Stimulated activated naive B cell treated with anti-CD40 and anti-IgM and Interleukin-4, amounts not matched to agents 10 μg/mL and 1 μg/mL and 100 μg/mL, for 72 hours (primary cell): ENCODE measurements at places on chromosomes 6 and 20.
A peak's percentile ranks its signal among the peaks of the same experiment; 100 is the strongest.

DNA sequence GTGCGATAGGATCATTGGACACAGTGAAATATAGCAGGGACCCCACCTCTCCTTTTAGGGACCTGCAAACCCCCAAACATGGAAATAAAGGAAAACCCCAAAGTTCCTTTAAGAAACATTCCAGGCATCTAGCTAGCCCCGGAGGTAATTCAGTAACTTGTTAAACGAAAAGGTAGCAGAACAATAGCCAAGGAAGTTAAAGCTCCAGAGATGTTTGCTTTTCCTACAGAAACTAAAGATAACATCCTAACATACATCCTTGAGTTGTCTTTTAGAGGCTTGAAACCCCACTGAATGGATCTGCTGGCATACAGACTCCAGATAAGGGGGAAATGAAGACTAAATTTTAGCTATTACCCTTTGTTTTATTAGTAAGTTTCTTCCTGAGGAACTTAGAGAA is 51.0 kb downstream of the FAM184A start:
- DNase-seq = no peak

GRCh38 chr6:87210979-87211378 is 55.6 kb downstream of the ZNF292 start:
- peak; percentile 34 for DNase-seq

DNA sequence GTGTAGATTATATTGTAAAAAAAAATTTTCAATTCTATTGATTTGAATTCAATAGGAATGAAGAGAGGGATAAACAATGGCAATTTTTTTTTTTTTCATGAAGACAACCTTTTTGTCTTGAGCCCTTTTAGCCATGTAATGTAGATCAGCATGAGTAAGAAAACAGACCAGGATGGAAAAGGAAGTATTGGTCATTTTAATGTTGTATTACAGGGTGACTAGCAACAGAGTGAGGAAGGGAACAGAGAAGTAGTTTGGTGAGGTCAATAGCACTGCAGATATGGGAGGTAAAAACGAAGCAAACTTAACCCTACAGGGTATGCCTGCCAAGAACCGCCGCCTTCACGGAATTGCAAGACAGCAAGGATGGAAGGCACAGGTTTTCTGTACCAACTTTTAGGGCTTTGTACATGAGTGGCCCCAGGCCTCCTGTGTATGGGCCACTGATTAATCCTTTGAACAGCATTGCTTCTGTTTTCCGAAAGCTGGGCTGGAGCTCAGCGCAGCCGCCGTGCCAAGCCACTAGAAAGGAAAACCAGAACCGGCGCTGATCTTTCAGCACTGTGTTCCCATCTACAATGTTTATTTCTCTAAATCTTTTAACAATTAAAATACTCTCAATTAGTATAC is 383.7 kb downstream of the CENPW start:
- DNase-seq = no peak

GRCh38 chr20:31851240-31851955 is 6.0 kb upstream of the FOXS1 start:
- DNase-seq = no peak

DNA sequence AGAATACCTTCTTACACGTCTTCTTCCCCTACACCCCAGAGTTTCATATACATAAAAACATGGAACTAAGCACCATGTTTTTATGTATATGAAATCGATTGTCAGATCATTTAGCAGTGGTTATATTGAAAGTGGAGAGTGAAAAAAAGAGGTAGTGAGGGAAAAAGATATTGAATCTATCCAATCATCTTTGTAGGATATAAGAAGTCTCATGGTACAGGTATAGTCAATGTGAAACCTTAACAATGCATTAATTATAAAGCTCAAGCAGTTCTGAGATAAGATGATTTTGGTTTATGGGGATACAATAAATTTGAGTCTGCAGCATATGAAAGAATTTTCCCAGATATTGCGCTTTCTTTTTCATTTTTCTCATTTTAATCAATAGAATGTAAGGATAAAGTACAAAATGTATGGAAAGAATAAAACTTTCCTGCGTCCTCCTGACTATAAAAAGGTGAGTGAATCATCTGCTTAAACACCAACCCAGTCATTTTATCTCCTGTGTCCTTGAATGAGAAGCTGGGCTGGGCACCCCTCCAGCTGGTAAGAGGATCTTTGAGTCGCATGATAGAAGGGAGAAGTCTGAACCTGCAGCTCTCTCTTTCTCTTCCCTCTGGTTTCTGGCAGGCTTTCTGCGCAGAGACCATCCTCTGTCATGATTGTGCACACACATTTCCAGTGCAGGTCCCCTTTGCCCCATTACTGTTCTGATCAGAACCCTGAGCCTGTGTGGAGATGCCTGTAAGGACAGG is 28.1 kb upstream of the AKIRIN2 start:
- DNase-seq = no peak

GRCh38 chr6:56279331-56280080 is 32.1 kb upstream of the COL21A1 start:
- DNase-seq = no peak

- no peak for DNase-seq
These were observed 3.6 kb upstream of the MTCL3 start for GRCh38 chr6:127522714-127523113.

DNA sequence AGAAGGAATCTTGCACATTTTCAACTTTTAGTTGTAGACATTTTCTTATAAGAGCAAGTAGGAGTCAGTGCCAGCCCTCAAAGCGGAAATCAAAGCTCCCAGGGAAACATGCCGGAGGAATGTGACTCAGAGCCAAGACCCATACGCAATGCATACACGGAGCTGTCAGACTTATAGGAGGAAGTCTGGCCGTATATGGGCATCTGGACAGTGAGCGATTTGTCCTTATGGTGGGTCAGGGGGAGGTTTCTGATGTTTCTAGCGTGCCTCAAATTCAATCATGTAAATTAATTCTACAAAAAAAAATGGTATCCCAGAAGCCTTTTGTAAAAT is 3.6 kb upstream of the CCN2 start:
- DNase-seq = no peak

DNA sequence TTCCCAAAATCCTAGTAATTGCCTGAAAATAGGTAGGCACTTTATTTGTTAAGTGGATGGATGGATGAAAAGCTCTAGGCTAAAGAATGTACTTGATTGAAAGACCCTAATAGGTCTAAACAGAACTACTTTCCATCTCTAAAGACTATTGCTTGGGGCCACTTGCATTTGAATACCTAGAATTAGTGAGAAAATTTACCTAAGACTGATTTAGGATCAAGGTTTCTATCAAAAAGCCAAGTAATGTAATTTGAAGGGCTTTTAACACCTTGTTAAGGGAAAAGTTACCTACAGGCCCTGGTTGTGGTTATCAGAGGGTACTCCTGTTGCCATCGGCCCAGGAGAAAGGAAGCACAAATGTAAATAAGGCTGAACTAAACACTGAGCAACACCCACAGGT is 580.7 kb downstream of the LMBRD1 start:
- DNase-seq = no peak

GRCh38 chr6:87922947-87923330 is 124.7 kb upstream of the SPACA1 start:
- DNase-seq = peak; percentile 63

GRCh38 chr20:7523288-7523687 is 417.0 kb downstream of the HAO1 start:
- DNase-seq = no peak

GRCh38 chr6:34396518-34396917 is 4.0 kb upstream of the NUDT3 start:
- no peak for DNase-seq

DNA sequence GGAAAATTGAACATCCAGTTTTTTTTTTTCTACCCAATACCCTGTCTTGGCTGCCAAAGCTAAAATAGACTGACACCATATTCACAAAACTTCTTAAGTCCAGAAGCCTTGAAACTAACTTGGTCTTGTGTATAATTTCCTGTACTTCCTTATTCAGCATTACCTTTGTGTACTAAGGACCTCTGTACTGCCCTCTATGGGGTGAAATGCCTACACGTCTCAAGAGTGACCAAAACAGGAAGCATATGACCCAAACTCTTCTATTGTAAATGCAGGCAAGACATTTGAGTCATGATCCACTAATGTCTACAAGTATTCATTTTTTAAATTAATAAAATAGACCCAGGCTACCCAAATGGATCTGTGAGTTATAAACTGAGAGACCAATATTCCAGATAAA is 50.4 kb downstream of the HMGCLL1 start:
- DNase-seq = no peak
